ENCODE measurements at places on chromosomes 16 and 17.

DNA sequence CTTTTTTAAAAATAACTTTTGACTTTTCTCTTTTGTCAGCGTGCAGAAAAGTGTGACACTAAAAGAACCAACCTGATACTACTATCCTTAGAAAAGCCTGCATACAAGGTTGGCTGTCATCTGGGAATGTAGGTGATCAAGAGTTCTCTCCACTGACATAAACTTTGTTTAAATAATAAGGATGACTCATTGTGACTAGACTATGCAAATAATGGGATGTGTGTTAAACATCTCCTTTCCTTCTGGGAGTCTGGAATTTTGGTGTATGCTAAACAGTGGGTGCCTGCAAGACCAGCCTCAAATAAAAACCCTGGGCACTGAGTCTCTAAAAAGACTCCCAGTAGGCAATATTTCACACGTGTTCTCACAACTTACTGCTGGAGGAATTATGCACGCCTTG lies 373.4 kb downstream of the CNTNAP4 start:
- DNase-seq: no peak

DNA sequence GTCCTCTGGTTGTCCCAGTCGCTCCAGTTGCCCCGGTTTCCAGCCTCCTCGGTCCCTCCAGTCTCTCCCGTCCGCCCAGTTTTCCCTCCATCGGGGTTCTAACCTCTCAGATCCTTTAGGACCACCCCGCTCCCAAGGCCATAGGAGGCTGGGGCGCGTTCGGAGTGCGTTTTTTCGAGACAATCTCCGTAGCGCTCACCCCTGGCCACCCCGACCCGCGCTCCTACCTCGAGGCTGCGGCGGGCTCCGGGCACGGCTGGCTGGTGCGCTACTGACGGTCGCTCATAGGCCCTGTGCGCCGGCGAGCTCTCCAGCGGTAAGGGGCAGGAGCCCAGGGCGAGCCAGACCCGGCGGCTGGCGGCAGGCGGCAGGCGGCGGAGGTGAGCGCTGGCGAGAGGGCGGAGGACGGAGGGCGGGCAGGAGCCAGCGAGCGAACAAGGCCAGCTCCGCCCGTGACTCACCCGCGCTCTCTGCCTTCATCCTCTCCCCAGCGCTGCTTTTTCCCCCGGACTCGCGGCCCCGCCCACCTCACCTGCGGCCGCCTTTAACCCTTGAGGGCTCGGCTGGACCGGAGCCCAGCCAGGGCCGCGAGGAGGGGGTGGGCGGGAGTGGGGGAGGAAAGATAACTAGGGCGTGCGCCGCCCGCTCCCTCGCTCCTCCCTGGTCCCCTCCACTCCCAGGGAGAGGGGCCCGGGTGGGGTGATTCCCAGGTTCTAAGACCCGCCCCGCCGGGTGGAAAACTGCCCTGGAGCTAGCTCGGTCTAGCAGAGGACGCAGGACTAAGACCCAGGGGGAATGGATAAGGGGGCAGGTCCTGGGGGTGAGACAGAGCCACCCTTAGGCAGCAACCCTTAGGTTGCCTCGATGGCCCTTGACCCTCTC lies at the start of gene SP6:
Gene SP6 (minus strand): TSS at position 472 of the 882 bp plus-strand sequence. CDS start 2,734 bp downstream, outside the sequence.
- peak; percentile 78 for DNase-seq

GRCh38 chr17:45745601-45746494 lies 38.3 kb upstream of the CRHR1 start:
- DNase-seq: no peak

DNA sequence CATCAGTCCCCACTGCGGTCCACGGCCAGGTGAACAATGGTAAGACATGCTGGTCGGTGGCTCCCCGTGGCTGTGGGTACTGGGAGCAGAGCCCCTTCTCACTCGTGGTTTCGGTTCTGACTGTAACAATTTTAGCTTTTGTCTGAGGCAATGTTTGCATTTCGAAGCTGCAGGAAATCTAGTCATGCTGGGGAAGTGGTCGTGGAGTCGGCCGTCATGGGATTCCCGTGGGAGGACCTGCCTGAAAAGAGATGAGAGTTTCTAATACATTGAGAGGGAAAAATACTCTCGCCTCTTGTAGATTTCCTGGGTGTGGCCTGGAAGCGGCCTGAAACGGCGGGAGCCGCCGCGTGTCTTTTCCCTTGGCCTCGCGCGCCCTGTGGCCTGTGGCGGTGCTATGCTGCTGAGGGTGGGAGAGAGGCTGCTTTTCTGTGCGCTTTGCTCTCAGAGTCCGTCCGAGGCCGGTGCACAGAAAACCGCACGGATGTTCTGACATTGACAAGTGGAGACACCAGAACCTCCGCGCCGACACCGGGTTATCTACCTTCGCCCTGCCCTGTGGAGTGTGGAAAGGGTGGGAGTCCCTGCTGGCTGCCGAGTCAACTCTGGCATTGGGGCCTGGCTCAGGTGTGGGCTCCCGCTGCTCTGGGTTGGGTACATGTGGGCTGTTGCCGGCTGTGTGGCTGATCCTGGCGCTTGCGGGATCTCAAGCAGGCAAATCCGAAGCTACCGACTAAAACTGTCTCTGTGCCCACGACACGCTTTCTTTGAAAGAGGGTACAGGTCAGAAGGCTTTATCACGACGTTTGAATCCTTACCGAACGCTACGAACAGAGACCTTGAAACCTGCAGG lies 60.8 kb downstream of the WDR45B start:
- DNase-seq: no peak

DNA sequence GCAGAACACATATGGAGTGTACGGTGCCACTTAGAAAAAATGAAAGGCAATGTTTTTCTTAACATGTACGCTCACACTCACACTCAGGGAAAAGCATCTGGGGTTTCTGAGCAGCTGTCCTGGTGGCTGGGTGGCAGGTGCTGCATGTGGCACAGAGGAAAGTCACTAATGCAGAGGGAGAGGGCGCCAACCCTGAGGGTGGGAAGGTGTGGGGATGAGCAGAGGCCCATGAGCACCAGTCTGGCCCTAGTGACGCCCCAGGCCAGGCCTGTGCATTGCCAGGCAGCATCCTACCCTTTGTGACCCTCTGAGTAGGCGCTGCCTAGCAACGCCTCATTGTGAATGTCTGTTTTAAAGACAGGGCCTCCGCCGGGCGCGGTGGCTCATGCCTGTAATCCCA lies 19.1 kb upstream of the LCMT1 start:
- DNase-seq: no peak

DNA sequence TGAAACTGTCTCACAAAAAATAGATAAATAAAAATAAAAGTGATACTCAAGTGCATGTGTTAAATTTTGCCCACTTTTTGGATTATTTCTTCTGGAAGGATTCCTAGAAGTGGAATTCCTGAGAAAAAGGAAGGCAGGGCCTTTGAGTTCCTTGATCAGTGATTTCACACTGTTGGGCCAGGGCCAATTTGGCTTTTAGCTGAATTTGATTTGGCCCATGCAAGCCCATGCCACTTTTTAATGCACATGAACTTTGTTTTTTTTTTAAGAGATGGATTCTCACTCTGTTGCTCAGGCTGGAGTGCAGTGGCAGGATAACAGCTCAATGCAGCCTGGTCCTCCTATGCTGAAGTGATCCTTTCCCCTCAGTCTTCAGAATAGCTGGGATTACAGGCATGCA lies 96.3 kb downstream of the TNFRSF13B start:
- no peak for DNase-seq

GRCh38 chr17:17172001-17172939 lies 33.9 kb downstream of the PLD6 start:
- no peak for DNase-seq

DNA sequence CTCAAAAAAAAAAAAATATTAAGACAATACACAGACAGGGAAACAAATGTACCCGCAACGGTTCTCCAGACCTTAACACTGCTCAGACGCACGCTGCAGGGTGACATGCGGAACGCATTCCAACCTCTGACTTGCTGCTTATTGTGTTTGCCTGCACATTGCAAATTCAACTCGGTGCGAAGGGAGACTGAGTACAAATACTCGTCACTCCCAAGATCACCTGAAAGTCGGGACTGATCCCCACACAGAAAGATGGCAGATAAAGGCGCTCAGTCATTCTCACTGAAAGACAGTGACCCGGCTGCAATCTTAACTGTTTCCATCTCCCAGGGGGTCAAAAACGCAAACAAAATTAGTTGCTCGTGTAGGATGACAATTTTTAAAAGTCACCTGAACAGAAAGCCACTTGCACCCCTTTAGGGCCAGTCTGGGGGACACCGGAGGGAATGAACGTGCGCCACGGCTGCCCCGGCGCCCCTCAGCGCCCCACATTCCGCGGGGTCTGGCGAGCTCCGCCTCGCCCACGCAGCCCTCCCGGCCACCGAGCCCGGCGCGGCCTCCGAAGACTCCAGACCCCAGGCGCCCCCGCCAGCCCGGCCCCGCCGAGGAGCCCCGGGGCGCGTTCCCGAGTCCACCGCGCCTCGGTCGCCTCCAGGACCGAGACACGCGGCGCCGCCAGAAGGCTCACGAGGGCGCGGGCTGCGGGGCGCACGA lies 589 bp downstream of the CLCN7 start:
- no peak for DNase-seq

- DNase-seq: no peak
Measured at GRCh38 chr17:3885271-3885670, 7.6 kb downstream of the CAMKK1 start.

DNA sequence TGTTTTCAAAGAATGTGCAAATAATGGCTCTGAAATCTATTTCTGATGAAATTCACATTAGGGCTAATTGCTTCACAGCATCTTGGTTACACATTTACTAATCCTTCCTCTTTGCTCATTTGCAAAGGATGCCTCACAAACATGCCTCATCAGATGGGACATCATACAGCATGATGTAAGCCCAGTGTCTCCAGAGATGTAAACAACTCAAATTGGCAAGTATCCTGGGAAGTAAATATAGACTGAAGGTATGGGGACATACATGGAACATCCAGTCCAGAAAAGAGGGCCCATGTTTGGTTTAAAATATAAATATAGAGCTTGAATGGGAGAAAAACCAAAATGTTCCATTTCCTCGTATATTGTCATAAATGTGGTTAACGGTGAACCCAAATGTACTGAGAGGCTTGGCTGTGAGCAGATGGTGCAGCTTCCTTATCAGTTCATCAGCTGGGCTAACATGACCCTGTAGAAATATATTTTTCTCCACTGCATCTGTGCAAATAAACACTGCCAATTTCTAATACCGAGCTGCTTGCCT lies 142.9 kb upstream of the NUDT7 start:
- DNase-seq: no peak

DNA sequence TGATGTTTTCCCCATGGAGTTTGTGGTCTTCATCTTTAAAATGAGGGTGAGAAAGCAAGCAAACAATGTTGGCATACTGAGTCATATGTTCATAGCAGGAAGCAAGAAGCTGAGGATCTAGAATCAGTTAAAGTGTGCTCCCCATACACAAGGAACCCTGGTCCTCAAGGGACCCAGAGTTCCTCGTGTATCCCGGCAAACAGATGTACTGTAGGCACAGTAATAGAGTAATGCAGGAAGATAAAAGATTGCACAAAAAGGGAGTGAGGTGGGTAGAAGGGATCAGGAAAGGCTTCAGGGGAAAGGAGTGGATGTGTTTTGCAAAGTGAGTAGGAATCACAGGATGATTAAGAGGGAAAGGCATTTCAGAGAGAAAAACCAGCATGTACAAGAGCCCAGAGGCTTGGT lies 412.3 kb upstream of the CDH11 start:
- no peak for DNase-seq

All from NCI-H1436 (cell line).